SK-N-DZ (cell line): ENCODE measurements at places on chromosomes 1 and 21.

DNA sequence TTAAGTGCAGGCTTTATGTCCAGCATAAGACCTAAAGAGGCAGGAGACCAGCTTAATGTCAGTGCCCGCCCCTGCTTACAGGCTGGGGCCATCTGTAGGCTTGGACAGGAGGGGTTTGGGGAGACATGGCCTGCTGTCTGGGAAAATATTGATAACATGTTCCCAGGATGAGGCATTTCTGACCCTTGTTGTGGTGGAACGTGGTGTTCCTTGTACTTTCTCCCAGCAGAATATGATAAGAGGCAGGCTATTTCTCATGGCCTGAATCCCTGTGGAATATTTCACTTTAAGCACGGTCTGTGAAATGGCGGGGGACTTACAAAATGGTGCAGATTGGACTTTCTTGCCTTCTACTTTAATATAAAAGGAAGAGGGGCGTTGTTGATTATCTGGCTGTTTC, 41.9 kb upstream of the PLA2G5 start:
- no peak for DNase-seq

- no peak for DNase-seq
These were observed 16.4 kb upstream of the CCDC190 start for GRCh38 chr1:162877412-162877811.

DNA sequence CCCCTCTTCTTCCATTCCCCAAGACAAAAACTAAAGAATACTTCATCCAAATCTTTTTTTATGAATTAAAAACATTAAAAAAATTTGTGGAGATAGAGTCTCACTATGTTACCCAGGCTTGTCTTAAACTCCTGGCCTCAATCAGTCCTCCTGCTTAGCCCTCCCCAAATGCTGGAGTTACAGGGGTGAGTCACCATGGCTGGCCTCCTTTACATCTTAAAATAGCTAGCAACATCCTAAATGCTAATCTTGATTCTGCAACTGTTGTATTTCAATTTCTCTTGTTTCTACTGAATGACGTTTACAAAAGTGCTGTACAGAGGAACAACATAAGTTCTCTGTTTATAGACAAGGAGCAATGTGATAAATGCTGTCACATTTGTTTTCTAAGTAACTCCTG, 483.5 kb downstream of the ADGRL2 start:
- no peak for DNase-seq

DNA sequence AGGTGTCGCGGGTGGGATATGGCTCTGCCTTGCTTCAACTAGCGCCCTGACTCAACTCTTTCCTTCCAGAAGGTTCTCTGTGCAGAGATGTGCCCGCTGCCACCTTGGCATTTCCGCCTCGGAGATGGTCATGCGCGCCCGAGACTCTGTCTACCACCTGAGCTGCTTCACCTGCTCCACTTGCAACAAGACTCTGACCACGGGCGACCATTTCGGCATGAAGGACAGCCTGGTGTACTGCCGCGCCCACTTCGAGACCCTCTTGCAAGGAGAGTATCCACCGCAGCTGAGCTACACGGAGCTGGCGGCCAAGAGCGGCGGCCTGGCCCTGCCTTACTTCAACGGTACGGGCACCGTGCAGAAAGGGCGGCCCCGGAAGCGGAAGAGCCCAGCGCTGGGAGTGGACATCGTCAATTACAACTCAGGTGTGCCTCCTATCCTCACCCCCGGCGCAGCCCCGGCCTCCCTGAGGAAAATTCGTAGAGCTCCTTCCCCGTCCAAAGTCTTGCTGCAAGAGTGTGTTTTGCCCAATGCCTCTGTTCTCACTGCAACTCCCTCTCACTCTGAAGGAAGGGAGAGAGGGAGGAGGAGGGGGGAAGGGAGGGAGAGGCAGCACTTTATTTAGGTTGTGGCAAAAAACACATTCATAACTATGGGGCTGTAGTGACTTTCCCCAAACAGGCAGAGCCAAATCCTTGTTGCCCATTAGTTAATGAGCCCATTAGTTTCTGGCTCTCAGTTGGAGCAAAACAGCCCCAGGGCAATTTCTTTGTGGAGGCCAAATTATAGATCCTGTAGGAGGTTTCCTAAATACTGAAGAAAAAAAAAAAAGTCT, 4.3 kb downstream of the LHX9 start:
- no peak for DNase-seq

- no peak for DNase-seq
These were observed 310.6 kb downstream of the LRRIQ3 start for GRCh38 chr1:73887412-73887811.

DNA sequence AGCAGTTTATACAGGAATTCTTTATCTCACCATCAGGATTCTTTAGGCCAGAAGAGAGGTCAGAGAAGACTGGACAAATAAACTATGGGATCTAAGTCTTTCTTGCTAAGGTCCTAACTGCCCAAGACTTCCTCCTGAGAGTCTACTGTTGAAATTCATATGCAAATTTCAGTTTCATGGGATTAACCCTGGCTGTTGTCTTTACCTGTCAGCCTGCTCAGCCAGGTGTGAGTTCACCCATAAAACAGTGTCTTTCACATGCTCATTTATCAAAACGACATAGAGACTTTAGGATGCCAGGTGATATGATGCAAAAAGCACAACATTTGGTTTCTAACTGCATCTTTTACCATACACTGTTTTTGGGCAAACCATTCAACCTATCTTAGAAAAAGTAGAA, 211.0 kb downstream of the PDE4B start:
- no peak for DNase-seq

- DNase-seq = no peak
These were observed 79.2 kb downstream of the RNF220 start for GRCh38 chr1:44484155-44484688.

GRCh38 chr1:81021134-81021533, 779.6 kb upstream of the ADGRL2 start:
- DNase-seq = no peak

- no peak for DNase-seq
These were observed 133.6 kb downstream of the TLR5 start for GRCh38 chr1:223009406-223009805.

DNA sequence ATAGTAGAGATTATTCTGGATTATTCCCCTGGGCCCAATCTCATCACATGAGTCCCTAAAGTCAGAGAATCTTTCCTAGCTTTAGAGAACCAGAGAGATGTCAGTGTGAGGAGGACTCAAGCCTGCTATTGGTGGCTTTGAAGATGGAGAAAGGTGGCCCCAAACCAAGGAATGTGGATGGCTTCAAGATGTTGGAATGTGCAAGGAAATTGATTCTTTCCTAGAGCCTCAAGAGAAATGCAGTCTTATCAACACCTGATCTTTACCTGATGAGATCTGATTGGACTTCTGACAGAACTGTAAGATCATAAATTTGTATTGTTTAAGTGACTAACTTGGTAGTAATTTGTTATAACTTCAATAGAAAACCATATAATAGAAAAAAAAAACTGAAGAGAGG, 51.0 kb downstream of the NME7 start:
- no peak for DNase-seq

- no peak for DNase-seq
These were observed 124.8 kb downstream of the UBE2U start for GRCh38 chr1:64328193-64328592.

DNA sequence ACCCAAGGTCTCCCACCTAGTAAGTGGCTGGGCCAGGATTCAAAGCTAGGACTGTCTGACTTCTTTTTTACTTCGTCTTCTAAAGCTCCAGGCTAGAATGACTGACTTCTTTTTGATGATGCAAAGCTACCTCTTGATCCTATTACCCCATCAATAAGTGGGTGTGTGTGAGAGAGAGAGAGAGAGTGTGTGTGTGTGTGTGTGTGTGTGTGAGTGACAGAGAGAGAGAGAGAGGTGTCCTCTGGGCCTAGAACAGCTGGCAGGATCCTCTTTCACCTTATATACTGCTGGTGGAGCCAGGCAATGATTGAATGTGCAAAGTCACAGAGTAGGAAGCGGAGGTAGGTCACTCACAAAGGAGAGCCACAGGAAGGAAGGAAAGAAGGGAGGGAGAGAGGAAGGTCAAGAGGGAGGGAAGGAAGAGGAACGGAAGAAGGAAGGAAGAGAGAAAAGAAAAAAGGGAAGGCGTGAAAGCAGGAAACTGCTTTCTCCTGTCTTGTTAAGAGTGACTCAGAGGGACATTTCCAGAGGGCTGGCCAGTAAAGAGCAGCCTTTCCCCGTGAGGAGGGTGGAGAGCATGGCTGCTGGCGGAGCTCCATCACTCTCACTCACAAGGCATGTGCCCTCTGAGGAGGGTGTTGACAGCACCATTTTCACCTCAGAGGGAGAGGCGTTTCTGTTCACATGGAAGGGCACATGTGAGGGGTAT, 68.9 kb downstream of the CDC7 start:
- no peak for DNase-seq

DNA sequence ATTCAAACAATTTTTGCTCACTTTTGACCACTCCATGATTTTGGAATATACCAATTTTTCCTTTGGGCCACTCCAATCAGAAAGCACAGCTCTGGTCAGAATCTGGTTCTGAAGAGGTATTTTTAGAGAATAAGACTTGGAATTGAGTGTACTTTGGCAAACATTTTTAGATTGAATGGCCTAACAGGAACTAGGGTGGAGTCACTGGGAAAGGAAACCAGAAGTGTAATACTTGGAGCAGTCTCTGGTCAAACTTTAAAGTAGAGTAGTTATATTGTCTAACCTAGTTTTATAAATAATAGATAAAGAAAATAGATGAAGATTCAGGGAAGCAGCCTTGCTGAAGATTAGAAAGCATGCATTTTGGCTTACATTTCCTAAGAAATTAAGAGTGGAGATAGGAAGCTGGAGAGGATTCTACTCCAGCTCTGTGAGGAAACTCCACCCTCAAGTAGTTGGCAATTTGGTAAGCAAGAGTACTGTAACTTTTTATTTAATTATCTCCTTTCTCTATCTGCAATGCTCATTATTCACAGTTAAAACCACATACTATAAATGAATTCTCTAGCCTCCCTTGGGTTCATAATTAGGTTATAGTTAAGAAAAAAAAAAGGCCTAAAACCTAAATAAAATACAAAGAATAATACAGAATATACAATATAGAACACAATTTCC, 15.8 kb downstream of the STIL start:
- no peak for DNase-seq

- DNase-seq = no peak
These were observed 145.8 kb upstream of the TMPRSS15 start for GRCh38 chr21:18549214-18549905.

DNA sequence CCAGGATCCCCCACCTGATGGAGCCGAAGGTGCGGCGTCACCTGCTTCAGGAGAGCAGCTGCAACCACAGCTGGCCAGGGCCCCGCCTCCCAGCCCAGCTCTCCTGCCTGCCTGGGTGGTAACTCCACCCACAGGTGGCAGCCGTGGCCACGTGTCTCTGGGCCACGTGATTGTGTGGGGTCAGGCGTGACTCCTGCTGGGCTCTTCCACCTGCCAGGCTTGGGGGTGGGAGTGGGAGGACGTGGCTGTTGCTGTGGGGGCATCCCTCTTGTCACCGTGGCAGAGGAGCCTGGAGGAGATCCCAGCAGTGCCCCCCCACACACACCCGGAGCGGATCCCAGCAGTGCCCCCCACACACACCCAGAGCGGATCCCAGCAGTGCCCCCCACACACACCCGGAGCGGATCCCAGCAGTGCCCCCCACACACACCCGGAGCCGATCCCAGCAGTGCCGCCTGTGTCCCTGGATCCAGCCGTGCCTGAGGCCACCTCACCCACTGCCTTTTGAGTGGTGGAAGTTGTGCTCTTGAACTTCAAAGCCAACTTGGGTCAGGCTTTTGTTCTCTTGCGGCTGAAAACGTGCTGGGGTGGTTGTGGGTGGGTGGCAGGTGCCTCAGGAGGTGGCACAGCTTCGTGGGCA, 32.2 kb downstream of the POFUT2 start:
- no peak for DNase-seq

DNA sequence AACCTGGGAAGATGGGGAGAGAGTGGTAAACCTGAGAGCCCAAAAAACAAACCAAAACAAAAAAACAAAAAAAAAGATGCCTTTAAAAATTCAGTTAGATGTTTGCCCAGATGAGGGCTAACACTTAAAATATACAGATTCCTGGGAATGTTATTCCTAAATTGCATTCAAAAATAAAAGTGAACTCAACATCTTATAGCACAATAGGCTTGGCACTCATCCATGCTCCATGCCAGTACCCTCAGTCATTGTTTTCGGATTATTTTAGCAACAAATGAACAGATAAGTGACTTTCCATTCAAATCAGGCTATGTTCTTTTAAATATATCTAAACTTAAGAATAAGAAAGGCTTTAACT, 3.7 kb downstream of the ATP1A1 start:
- no peak for DNase-seq
